NCI-H1417 treated with DMSO at 0.1 percent for 48 hours (cell line): ENCODE measurements at places on chromosomes 3 and 15.

DNA sequence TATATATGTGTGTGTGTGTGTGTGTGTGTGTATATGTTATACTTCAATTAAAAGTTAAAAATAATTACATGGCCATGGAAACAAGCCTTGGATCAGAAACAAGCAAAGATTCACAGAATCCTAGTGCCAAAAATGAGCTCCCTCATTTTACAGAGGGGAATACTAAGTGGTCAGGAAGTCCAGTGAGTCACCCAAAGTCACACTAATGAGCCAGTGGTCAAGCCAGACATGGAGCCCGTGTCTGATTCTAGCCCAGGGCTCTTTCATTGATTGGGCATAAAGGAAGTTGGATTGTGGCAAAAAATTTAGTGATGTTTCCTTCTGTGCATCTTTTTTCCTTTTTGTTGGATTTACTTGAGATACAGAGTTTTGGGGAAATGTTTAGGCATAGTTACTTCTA lies 152.5 kb upstream of the NPHP3 start:
- DNase-seq, result no peak

DNA sequence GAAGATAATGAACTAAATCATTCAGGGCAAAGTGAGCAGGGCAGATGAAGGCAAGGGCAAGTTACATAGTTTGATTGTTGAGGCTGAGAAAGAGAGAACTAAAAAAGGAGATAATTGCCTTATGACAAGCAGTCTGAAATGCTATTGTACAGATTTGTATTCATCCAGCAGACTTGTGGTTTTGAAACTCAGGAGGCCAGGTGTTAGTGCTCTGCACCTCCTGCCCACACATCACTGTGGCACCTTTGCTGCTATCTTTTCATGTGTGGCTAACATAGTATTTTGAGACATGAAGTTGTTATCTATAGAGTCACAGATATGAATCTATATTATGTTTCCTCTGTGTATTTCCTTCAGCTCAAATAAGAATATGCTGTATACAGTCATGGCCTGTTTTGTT lies 24.3 kb upstream of the SUCLG2 start:
- DNase-seq, result no peak

GRCh38 chr15:48703544-48703943 lies 58.0 kb upstream of the FBN1 start:
- no peak for DNase-seq

GRCh38 chr3:53890726-53891475 lies 758 bp downstream of the SELENOK start:
- DNase-seq, result no peak

DNA sequence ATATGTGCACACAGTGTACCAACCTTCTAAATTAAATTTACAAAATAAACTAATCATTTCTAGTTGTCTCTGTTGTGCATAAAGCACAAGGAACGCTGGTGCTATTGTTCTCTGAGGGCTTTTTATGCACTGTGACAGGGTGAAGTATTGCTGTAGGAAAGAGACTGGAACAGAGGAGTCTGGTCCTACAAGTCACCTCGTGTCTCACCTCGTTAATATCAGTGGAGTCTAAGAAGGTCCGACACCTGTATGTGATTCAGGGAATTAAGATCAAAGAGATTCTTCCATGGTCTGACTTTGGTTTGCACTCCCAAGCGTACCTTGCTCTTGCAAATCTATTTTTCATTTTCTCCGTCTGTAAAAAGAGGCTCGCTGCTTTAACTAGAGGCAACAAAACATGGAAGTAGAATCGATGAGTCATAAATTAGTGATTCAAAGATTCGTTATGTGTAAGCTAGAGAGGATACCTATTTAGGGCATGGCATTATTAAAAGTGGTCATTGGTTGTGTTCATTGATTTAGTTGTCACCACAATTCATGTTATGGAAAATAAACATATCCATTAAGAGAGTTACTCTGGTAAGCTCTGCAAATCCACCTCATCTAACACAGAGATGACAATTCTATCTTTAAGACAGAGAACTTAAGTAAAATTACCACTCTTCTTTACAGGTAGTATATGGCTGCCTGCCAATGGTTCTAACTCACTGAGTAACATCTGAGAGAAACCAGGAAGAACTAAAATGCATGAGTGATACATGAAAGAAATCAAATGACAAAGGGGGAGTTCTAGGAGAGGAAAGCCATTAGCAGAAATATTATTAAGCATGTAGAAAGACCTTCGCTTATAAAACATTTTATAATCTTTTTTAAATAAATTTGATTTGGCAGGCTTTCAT lies 219.4 kb upstream of the GBE1 start:
- no peak for DNase-seq

DNA sequence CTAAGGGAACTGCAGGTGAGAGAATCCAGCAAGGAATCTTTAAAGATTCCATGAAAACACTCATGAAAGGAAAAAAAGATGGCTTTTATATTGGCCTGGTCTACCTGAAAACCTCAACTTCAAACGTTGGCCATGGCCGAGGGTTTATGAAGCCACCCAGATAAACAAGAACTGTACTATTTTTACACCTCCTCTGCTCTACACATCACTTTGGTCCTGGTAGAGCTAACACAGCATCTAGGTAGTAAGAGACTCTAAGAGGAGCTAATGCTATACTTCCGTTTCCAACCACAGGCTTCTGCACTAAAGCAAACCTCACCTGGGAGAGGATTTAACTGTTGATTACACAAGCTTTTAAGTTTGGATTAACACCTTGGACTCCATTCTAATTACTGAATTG lies 466.2 kb downstream of the FGF12 start:
- no peak for DNase-seq

- DNase-seq, result no peak
These were observed 34.5 kb downstream of the PIK3CB start for GRCh38 chr3:138800248-138800647.

DNA sequence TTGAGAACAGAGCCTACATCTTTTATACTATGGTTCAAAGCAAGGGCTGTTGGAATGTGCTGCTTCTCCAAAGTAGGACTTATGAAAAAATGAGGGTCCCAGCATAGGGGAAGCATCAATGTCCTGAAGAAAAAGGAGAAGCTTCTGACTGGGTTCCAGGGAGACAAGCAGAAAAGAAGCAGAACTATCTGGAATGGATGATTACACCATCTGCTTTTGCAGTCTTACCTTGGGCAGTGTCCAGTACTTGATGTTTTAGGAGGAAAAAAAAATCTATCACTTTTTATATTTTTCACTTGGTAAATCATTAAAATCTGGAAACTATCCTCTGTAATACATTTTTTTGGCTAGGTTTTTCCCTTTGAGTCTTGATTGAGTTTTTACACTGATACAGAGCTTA lies 57.9 kb upstream of the DPH6 start:
- DNase-seq, result no peak

DNA sequence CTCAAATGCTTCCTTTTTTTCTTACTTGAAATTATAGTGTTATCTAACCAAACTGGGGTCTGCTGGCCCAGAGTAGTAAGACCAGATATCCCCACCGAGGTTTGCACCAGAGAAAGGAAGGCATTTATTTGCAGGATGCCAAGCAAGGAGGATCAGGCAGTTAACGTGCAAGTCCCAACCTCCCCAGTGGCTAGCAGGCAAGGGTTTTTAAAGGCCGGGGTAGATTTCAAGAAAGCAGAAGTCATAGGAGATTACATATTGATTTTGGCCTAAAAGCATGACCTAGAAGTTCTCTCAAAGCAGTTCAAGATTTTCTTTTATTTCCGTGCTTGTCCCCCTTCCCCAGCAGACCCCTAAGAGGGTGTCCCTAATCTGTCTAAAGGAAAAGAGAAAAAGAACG lies 32.8 kb upstream of the STRIT1 start:
- no peak for DNase-seq
